Midbrain (tissue), 1 donor: ENCODE measurements at places on chromosomes 2 and 18.

DNA sequence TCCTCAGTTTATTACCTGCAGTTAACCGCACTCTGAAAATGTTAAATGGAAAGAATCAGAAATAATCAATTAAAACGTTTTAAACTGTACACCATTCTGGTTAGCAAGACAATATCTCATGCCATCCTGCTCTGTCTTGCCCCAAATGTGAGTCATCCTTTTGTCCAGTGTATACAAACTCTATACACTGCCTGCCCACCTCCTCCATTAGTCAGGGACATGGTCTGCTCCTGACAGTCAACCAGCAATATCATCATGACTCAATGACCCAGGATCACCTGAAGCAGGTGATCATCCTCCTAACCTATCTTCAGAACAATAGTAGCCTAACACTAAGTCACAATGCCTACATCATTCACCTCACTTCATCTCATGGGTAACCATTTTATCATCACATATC, 214.7 kb downstream of the KCNH7 start:
- no peak for DNase-seq

DNA sequence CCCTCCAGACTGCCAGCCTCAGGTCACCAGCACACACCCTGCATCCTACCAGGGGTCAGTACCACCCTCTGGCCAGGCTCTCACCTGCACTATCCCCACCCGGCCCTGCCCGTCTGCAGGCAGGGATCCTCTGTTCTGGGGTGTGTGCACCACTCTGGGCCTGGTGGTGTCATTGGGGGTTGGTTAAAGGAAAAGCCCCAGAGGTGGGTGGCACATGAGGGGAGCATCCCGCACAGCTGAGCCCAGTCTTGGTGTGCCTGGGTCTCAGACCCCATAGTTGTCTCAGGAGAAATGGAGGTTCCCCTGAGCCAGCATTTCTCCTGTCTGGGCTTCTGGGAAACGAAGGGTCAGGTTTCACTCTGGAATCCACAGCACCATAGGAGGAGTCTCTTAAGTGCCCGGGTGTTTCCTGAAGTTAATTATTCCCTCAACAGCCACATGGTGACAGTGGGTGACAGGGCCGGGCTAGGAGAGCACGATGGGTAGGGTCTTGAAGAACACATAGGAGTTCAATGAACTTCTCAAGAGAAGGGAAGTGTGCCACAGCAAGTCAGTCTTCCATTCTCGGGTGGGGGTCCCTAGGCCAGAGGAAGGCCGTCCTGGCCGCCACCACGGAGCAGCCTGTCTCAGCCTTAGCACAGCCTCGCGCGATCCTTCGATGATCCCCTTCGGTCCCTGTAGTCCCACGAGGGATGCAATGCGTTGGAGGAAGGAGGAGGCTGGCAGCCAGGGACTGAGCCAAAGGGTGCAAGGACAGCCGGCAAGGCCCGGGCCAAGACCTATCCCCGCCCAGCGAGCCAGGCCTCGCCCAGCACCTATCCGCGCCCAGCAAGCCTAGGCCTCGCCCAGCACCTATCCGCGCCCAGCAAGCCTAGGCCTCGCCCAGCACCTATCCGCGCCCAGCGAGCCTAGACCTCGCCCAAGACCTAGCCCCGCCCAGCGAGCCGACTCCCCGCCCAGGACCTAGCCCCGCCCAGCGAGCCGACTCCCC, 1.1 kb upstream of the FARP2 start:
- DNase-seq, result no peak

GRCh38 chr2:128371248-128371630, 52.6 kb upstream of the HS6ST1 start:
- DNase-seq, result no peak

DNA sequence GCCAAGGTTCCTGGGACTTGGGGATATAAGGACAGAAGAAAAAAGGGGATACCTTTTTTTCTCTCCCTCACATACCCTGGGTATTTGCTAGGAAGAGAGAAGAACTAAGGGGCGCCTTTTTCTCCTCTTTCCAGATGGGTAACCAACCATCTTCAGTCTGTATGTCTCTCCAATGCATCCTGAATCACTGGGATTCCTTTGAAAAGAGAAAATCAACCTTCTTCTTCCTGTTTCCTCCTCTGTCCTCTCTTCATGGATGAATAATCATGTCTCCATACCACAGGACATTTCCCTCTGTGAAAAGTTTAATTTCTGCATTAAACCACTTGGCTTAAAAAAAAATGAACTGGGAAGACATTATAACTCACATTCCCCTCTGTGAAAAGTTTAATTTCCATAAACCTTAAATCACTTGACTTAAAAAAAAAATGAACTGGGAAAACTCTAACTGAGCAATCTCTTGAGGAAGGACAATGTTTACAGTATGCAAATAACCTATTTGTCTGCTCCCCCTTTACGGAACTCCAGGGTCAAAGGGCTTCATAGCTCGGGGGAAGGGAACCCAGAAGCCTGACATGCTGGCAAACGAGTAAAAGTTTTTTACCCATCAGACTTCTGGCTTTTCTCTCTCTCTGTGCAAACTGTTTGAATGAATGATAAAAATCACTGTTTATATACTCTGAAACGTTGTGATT, 56.7 kb upstream of the FAM98A start:
- DNase-seq, result no peak

GRCh38 chr2:241546771-241547498, 11.6 kb upstream of the BOK start:
- DNase-seq, result peak; percentile 19

- DNase-seq, result no peak
Measured at GRCh38 chr2:9463698-9464034, 10.7 kb upstream of the IAH1 start.

DNA sequence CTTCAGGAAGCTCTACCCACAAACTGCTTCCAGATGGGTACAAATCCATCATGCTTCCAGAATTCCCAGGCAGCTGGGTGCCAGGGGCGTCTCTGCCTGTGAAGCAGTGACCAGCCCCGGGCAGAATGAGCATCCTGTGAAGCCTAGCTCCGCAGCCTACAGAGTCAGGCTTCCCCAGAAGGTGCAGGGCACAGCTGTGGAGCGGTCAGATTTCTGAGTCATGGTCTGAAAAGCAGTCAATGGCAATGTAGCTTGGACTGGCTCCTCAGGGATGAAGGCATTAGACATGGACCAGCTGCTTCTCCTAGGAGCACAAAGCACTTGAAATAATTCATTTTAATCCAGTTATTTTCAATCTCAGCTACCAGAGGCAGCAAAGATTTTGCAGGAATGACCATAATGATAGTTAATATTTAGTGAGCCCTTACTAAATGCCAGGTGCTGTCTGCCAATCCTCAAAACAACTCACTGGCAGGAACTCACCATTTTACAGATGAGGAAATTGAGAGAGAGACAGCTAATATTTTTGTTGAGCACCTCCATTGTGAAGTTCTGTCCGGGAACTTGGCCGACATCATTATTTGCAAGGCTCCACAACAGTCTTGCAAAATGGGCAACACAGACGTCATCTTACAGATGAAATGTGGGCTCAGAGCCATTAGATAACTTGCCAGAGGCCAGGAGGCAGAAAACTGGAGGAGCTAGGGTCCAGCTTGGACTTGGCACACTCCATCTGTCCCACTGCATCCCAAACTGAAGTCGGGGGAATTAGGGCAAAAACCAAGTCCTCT, 31.7 kb downstream of the ACMSD start:
- no peak for DNase-seq

DNA sequence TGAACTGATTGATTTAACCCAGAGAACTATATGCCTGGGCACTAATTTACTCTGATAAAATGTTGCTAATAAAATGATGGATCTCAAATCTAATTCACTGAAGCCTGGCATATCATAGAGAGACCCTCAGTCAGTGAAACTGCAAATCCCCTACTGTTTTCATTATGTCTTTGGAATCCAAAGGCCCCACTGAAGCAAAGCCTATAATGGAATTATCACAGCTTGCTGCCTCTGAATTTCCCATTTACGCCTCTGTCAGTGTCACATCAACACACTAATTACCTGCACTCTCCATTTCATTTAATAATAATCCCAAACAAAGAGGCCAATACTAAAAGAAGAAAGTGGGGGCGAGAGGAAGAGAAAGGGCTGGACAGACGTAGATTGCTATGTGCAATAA, 470.9 kb downstream of the MBD2 start:
- no peak for DNase-seq

DNA sequence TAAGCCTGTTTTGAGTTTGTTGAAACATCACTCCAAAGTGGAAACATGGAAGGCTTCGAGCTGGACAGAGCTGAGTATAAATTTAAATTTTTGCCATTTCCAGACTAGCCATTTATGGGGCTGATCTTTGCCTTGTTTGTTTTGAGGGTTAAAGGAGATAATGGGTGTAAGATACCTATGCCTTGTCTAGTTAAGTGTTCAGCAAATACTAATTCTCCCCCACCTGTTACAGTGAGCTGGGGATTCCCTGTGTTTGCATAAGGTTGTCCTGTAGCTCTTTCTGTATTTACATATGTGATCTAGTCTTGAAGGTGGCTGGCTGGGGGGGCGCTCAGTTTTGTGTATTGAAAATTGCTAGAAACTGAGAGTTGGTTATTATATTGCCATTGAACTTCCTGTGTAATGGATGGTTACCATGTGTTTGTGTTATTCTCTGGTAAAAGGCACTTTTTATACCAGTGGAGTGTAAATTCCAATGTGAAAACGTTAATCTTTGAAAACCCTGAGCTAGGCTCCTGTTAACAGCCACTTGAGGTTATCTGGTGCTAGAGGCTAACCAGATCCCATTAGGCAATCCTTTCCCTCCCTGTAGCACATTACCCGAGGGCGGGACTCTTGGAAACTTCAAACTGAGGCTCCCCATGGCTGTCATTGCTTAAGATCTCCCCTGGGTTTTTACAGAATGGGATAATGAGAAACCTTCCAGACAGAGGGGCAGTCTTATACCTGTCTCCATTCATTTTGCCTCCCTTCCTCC, 26.7 kb downstream of the TANC1 start:
- DNase-seq, result no peak

DNA sequence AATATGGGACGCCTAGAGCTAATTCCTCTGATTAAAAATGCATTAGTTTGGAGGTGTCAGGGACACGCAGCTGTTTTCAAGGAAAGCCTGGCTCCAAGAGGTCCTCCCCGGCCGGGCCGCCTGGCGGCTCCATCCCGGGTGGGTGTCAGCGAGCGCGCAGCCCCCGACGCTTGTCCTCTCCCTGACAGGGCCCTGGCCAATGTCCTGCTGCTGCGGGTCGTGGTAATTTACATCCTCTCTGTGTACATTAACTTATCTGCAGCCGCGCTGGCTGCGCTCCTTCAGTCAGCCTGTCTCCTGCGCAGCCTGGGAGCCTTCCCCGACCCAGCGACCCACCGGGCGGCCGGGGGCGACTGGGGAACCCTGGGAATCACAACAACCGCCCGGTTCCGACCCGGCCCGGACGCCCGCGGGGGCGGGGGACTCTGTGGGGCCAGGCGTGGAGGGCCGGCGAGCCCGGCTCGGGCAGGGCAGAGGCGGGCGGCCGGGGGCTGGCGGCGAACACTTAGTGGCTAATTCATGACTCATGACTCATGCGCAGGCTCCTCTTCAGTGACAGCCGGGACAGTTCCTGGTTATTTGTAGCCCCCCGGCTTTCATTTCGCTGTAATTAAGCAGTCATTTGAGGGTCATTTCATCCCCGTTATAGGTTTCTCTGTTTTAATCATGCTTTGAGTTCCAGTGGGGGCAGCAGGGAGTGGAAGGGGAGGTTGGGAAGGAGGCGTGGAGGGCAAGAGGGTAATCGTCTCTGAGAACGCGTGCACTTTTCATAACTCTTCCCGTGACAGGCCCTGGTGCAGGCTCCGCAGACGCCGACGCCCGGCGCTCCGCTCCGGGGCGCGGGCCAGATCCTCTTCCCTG, 141.9 kb upstream of the CTAGE1 start:
- no peak for DNase-seq
